ENCODE measurements at places on chromosomes 16 and 17.
A peak's percentile ranks its signal among the peaks of the same experiment; 100 is the strongest.

GRCh38 chr16:72247821-72248253 is 75.9 kb upstream of the PMFBP1 start:
- DNase-seq: no peak

GRCh38 chr16:51408357-51408756 is 257.3 kb upstream of the SALL1 start:
- no peak for DNase-seq

- peak; percentile 81 for DNase-seq
Measured at GRCh38 chr17:61251939-61252865, 147.4 kb upstream of the TBX2 start.

- no peak for DNase-seq
Measured at GRCh38 chr16:9334103-9334502, 242.7 kb downstream of the HAPSTR1 start.

DNA sequence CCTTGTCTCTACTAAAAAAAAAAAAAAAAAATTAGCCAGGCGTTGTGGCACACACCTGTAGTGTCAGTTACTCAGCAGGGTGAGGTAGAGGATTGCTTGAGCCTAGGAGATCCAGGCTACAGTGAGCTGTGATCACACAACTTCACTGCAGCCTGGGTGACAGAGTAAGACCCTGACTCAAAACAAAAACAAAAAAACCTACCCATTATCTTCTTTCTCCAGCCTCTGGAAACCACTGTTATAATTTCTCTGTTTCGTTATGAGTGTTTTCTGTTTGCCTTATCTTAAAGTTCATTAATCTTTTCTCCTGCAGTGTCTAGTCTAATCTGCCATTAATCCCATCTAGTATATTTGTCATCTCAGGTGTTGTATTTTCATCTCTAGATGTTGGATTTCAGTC is 18.6 kb upstream of the CLTC start:
- DNase-seq: no peak

DNA sequence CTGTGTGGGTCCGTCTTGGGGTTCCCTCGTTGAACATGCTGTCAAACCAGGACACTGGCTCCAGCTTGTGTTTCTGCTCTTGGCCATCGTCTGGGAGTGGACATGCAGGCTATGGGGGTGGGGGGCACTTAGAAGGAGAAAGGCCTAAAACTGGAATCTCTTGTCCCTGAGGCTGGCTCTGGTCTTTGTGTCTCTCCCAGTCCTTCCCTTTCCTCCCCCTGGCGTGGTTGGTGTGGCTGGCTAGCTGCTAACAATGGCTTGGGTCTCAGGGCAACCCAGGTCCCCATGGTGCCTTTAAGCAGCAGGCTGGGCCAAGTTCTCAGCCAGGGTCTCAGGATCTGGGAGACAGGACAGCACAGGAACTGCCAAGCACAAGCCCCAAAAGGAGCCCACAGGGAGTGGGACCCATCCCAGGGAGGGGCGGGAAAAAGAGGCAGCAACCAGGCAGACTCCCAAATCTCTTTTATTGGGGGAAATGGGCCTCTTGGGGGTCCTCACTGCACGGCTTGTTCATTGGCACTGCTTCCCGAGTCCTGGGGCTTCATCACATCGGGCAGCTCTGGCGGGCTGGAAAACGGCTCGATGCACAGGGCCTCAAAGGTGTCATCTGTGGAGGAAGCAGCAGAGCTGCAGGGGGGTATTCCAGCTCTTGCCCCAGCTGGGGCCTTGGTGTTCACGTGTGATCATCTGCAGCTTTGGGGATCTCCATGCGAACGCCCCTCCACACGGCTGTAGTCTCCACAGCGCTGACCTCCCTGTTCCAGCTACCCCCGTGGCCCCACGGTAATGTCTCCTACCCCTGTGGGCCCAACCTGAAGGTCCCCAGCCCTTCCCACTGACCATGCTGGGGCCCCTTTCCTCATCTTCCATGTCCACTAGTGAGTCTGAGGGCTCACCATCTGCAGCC is 5.3 kb downstream of the ELOB start:
- no peak for DNase-seq

GRCh38 chr17:57514614-57515013 is 230.5 kb downstream of the CCDC182 start:
- DNase-seq: no peak

GRCh38 chr16:1579214-1579613 is 32.7 kb downstream of the IFT140 start:
- DNase-seq: no peak

DNA sequence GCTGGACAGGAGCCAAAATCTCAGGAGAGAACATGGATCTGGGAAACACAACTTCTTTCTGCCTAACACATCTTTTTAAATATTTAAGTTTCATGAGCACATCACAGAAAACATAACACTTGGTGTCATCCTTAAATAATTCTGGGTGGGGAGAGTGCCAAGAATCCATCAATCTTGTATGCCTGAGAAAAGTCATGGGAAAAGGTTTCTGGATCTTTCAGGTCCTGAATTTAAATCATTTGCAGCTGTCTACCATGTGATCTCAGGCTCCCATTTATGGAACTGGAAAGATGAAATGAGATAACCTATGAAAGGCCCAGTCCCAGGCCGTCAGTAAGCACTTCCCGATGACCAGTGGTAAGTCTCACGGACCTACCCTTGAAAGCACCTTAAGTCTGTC is 15.1 kb downstream of the CDH11 start:
- no peak for DNase-seq

DNA sequence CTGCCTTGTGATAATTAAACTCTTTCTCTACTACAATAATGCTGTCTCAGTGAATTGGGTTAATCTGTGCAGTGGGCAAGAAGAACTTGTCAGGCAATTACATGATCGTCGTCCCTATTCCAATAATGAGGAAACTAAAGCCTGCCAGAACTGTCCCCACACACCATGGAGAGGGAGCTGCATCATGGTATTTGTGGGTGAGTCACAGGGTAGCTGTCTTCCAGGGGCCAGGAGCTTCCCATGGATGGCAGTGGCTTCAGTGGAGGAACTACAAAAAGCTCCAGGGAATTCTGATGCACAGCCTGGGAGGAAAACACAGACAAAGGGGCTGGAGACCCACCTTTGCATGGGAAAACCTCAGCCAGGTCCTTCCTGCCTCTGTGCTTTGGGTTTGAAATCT is 83.3 kb upstream of the C16orf82 start:
- DNase-seq: no peak
